ENCODE measurements at places on chromosomes 3 and 15.

DNA sequence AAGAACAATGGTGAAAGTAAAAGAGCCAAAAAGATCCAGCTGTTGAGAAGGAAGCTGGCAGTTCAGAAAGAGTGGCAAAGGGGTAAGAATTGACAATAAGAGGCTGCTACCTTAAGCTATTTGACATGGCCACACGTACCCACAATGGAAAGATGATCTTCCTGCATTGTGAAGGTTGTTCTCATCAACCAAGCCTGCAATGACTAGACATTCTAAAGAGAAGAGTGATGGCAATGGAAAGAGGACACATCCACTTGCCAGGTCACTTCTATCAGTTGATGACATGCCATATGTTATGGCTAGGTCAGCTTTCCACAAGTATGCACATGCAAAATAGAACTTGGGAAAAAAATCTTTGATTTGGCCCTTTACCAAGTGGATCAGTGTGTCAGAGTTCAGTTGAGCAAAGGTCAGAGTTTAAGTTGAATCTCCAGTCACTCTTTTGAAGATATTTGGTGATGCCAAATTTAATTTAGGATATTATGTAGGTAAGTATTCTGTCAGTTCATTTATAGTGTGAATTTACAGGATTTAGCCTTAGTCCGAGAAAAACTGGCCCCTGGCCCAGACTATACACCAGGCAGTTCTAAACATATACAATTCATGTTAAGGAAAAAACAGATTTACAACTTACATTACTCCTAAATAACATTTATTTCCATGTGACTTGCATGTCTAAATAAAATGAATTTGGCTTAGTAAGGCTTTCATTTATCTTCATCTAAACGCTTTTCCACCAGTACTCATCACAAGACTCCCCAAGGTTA, 104.9 kb upstream of the FLNB start:
- DNase-seq: no peak

- DNase-seq: no peak
Measured at GRCh38 chr3:32258869-32259268, 20.4 kb downstream of the CMTM8 start.

DNA sequence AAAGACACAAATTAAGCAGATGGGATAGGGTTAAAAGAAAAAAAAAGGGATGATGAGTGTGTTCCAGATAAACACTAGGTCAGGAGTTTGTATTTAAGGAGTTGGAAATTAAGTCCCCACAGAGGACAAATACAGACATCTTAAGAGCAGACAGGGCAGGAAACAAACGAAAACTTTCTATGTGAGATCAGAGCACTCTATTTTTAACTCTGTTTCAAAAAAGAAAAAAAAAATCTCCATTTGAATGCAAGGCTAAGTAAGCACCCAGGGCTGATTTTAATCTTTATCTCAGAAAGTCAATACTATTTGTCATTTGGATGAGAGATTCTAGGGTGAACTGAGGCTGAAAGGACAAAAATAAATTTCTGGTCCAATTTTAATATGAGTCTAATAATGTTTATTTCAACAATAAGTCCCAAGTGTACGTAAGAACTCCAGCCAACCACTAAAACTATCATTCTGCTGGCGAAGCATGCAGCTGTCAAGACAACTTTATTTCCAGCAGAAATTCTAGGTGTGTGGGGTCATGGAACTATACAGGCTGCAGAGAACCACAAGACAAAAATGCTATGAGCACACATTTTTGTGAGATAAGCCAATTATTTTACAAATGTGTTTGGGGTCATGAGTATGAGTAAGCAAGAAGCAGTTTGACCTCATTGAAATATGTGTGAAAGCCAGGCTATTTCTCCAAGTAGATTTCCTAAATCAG, 186.1 kb downstream of the FMN1 start:
- DNase-seq: no peak

- no peak for DNase-seq
Measured at GRCh38 chr3:186386883-186387560, 25.0 kb upstream of the DGKG start.

- no peak for DNase-seq
Measured at GRCh38 chr15:55897560-55898336, 95.7 kb downstream of the NEDD4 start.

- DNase-seq: no peak
Measured at GRCh38 chr15:38899300-38899699, 334.7 kb upstream of the RASGRP1 start.

DNA sequence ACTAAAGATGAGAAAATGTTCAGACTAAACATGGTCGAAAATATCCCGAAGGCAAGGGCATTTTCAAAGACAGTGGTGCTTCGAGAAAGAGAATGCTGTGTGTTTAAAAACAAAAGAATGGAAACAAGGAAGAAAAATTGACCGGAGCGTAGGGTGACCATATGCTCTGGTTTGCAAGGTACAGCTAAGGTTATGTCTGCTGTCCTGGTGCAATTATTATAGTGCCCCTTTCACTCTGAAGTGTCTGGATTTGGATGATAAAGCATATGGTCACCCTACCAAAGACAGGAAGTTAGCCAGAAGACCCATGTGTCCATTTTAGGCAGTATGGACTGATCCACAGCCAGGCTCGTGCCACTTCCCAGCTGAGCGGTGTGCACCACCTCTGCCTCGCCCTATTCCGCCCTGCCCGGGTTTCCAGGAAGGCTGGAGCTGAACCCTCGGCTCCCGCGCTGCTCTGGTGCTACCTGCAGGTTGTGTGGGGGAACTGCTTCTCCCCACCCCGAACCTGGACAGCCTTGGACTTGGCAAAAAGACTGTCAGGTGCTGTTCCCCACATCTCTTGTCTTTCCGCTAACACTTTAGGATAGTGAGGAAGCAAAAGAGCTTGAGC, 25.2 kb downstream of the GOLGA6D start:
- DNase-seq: peak; percentile 36
